ENCODE measurements at places on chromosomes 3 and 15.

DNA sequence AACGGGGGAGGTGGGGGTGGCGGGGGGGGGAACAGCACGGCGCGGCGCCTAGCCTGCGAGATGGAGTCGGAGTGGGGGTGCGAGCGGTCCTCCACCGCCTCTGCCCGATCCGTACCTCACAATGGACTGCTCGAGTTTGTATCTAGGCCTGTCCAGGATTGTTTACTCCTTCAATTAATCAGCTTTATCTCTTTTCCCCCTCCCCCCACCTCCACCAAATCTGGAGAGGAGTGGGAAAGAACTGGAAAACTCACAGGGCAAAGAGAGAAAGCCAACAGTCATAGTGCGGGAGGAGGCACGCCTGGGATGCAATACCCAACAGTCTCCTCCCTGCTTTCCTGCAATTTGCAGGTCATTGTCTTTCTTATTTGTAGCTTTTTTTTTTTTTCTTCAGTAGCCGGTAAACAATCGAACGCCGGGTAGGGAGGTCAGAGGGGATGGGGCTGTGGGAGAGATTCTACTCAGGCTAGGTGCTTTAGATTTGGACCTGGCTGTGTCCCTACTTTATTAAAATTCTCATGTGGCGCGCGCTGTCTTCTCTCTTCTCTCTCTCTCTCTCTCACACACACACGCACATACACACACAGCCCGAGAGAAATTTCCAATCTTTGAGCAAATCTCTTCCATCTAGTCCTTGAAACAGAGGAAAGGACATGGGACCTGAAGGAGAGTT is 6.9 kb upstream of the MEIS2 start:
- DNase-seq, result no peak

DNA sequence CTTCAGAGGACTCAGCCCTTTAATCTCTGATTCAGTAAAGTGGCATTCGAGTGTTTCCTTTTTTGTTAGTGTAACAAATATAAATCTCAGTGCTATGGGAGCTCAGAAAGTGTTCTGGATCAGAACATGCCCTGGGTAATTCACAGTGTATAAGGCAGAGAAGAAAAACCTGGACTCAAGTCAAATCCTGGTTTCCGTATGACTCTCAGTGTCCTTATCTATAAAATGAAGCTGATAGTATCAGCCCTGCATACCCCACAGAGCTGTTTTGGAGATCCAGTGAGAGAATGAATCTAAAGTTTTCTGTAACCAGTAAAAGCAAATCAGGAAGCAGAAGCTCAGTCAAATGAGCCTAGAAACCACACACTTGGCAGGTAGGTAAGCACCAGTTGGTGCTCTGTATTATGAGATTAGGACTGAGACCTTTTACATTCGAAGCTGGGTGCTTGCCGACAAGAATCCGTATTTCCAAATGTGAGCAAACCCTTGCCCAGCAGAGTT is 67.2 kb downstream of the IL1RAP start:
- DNase-seq, result no peak

DNA sequence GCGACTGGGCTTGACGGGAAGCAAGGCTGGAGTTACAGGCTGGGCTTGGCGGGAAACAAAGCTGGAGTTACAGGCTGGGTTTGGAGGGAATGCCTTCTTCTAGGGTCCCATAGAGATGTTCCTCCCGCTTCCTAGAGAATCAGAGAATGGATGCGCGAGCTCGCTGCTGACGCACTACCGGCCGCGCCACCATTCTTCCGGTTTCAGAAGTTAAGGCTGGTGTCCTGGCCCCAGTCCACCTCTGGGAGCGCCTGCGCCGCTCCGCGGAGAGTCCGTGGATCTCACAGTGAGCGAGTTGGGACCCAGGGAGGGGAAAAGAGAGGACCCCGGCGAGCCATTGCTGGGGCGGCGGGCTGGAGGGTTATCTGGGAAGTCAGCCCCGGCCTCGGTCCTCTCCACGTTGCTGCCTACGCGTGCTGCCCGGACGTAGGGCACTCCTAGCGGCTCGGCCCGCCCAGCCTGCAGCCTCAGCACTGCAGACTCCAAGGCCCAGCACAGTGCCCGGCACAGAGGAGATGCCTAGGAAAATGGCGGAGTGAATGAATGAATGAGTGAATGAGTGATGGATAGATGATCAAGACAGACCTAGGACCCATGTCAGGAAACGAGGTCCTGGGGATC is at the start of gene ZNF502:
Gene ZNF502, plus strand, starts transcription at position 206 of the 621 bp plus-strand sequence. CDS start 7,602 bp downstream, outside the sequence.
- peak; percentile 53 for DNase-seq

DNA sequence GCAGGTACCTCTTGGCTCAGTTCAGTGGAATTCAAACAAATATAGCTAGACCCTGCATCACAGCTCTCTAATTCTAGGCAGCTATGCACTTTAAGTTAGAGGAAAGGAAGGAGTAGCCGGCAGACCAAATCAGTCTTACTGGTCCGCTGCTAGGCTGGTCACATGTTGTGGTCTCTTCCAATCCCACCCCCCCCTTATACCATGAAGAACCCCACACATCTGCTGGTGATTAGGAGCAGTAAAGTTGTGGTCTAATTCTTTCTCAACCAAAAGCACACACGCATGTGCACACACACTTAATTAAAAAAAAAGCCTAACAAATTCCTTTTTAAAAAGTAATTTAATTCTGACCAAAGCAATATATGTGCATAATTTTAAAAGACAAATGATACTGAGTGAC is 16.7 kb upstream of the SH3GL3 start:
- no peak for DNase-seq

- DNase-seq, result peak; percentile 31
Observed at GRCh38 chr15:77634266-77634962, 1.7 kb upstream of the LINGO1 start.

DNA sequence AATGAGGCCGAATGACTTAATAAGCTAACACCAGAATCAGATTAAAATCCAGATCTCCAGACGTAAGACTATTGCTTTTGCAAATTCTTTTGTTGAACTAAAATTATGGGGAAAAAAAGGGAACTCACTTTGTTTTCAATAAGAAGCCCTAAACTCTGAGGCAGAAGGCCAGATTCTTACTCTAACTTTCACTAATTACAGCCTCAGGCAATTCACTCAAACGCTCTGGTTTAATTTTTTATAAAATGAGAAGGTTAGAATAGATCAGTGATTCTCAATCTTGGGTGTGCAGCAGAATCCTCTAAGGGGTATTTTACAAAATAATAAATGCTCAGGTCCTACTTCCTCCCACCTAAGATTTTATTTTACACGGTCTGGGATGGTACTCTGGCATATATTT is 38.1 kb downstream of the C3orf70 start:
- no peak for DNase-seq

GRCh38 chr15:99437315-99438223 is 128.2 kb upstream of the MEF2A start:
- no peak for DNase-seq

DNA sequence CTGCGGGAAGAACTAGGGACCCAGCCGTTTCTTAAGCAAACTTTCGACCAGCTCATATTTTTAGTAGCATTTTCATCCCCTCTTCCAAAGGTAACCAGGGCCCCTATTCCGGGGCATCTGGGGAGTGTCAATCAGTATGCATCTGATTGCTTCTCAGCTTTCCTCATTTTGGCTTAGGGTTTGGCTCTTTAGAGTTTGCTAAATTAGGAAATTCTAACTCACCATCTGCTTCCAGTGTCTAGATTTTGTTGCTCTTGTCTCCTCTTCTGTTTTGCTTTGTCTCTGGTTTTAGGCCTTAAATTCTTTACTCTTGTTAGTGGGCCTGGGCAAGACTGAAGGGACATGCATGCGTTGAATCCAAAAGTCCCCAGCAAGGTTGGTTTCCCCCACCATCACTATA is 9.6 kb upstream of the ABTB1 start:
- DNase-seq, result no peak

GRCh38 chr3:55486857-55487380 is at the start of gene WNT5A:
WNT5A (minus strand) TSS chr3:55487306; CDS start chr3:55486985, 321 bp downstream.
- DNase-seq, result no peak

- DNase-seq, result no peak
Observed at GRCh38 chr3:16767006-16767405, 117.7 kb upstream of the PLCL2 start.

GRCh38 chr3:20013396-20013795 is 1.3 kb upstream of the PP2D1 start:
- no peak for DNase-seq

DNA sequence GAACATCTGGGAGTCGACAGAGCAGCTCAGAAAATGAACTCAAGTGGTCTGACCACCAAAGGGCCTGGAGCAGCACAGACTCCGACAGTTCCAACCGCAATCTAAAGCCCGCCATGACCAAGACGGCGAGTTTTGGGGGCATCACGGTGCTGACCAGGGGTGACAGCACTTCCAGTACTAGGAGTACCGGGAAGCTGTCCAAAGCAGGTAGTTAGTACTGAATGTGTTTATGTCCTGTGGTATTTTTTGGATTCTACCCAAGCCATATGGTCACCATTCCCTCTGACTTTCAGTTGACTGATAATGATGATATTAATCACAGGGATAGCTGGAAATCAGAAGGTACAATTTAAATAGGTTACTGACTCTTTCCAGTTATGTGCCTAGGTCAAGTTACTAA is 82.3 kb downstream of the ARPP21 start:
- DNase-seq, result no peak

GRCh38 chr15:75532413-75533250 is 46.5 kb downstream of the PTPN9 start:
- no peak for DNase-seq

DNA sequence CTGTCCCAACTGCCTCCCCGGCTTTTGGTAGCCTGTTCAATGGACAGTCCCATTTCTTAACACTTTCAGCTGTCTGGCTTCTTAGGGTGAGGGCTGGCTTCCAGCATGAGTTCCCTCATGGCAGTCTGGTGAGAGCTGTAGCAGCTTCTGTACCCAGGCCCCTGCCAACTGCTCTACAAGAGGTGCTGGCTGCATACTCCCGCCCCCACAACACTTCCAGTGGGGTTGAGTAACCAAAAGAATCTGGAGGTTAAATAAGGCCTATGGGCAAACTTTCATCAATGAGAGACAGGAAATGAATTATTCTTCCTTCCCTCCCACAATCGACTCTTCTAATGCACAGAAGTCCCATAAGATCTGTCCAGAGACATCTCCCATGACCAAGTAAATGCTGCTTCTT is 145.0 kb downstream of the NEK10 start:
- DNase-seq, result no peak

- no peak for DNase-seq
Observed at GRCh38 chr3:31185062-31185357, 290.5 kb upstream of the GADL1 start.

DNA sequence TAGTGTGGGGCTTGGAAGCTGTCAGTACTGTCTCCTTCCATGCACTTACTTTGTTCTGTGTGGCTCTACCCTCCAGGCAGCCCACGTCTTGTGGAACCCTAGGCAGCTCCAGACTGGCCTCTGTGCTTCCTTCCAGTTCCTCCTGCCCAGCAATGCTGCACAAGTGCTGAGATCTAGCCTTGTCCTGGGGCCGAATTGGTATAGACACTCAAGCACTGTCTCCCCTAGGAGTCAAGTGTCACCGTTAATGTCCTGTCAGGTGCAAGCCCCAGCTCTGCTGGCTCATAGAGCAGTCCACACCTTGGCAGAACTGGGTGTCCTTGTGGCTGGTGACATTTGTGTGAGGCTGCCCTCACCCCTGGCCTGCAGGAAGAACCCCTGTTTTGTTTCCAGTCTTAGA is 130.1 kb downstream of the EEFSEC start:
- no peak for DNase-seq

DNA sequence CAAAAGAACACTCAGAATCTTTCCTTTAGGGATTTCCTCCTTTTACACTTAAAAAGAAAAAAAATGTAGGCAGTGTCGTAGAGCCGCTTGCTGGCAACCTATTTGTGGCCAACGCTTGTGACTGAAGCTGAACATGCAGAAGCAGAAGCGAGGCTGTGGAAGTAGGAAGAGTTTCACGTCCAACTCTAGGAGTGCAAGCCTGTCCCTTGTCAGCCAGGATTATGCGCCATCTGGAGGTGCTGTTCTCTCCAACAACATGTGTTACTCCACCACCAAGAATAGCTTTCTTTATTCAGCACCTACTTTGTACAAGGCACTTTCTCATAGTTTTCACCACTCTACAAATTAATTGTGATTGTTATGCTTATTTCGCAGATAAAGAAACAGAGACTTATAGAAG is 223.2 kb upstream of the LMCD1 start:
- no peak for DNase-seq

DNA sequence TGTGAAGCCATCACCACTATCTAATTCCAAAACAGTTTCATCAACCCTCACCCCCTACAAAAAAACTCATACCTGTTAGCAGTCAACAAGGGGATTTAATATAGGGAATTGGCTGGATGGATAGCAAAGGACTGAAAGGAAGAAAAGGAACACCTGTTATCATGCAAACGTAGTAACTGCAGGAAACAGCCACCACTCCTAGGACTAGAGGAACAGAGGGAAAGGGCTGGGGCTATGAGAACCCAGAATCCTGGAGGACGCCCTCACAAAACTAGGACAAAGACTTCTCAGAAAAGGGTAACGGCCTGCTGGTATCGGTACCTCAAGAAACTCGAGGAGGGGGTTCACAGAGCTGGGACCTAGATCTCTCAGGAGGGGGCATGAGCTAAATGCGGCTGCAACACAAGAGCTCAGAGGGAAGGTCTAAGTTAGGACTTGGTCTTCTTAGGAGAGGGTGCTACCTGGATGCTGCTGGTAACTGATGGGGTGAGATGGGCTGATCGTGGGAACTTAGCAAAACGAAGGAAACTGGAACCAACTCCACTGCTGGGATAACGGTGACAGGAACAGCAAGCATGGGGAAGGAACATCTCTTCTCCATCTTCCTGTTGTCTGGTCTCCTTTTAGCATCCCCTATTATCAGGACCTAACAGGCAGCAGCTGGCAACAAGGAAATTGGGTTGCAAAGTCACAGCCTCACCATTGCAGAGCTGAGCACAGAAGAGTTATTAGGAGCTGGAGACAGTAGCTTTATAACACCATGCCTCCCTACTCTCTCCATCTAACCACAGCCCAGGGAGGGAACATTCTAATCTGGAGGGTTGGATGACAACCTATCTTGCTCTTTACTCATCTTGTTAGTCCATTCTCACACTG is 147.7 kb downstream of the UACA start:
- DNase-seq, result no peak

DNA sequence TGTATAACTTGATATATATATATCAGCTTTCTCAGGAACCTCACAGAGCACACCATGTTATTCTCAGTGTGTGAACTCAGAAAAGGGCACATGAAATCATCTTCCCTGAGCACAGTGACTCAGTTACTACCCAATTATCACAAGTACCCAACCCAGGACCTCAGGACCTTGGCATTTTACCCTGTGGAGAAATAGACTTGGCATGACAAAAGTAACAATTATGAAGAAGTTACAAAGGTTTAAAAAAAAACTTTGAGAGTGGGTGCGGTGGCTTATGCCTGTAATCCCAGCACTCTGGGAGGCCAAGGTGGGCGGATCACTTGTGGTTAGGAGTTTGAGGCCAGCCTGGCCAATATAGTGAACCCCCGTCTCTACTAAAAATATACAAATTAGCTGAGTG is 52.4 kb downstream of the ONECUT1 start:
- DNase-seq, result no peak

GRCh38 chr3:153623834-153624233 is 461.8 kb downstream of the RAP2B start:
- DNase-seq, result no peak
